ENCODE measurements at places on chromosomes 4 and X.
A peak's percentile ranks its signal among the peaks of the same experiment; 100 is the strongest.

- no peak overlapping the region for H3K4me3 ChIP-seq
- H3K27me3 ChIP-seq, result no peaks in the 10 kb centered on the region
- H3K4me1 ChIP-seq, result no peaks in the 10 kb centered on the region
- no peak overlapping the region for H3K27ac ChIP-seq
- DNase-seq, result peak; percentile 81
Observed at GRCh38 chrX:130260316-130260715, 8.4 kb downstream of the ZNF280C start.

DNA sequence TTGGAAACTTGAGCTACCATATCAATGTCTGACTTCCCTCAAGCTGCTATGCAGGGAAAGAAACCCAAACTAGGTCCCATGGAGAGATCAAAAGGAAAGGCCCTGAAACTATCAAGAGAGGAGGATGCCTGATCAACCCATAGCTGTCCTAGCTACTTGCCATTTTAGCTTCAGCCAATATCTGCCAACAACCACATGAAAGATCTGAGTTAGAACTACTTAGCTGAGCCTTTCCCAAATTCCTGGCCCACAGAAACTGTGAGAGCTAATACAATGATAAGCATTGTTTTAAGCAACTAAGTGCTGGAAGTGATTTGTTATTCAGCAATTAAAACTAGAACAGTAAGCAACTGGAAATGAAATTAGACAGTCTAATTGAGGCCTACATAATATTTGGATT, 6.3 kb upstream of the ARHGEF38 start:
- no peak overlapping the region for H3K27ac ChIP-seq
- no peaks in the 10 kb centered on the region for H3K36me3 ChIP-seq
- H3K4me1 ChIP-seq, result no peaks in the 10 kb centered on the region

DNA sequence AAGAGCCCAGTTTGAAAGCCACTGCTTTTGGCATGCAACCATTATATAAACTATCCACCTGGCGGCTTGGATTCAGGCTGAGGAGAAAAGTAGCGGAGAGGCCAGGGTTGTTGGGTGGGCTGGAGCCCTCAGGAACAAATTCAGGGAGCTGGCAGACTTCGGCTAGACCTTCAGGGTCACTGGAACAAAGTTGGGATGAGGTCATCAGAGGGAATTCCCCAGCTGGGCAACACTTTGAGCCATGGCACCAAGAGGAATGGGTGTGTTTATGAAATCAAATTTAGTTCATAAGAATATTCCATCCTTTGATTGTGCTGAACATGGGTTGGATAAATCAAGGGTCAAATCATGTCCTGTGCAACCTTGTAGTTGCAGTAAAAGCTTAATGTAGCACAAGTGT, 22.0 kb downstream of the MTMR1 start:
- H3K36me3 ChIP-seq, result no peaks in the 10 kb centered on the region
- no peak overlapping the region for H3K4me3 ChIP-seq
- no peak overlapping the region for H3K27ac ChIP-seq
- H3K27me3 ChIP-seq, result no peaks in the 10 kb centered on the region
- no peak for DNase-seq
- no peaks in the 10 kb centered on the region for H3K4me1 ChIP-seq

DNA sequence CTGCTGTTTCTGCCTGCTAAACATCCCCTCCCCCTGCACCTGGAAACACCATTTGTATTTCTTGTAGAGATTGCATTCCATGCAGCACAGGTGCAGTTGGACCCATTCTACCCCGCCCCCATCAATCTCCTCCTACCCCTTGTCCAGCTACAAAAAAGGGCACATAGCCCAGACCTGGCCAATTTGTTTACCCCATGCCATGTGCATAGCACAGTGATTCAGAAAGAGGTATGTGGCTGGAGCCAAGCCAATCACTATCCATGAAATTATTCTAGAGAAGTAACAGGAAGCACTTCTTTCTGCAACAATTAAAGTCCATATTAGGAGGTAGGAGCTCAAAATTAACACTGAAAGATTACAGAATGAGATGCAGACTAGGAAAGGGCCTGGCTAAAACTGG, 20.2 kb upstream of the TMEM184C start:
- no peaks in the 10 kb centered on the region for H3K36me3 ChIP-seq
- no peak overlapping the region for H3K4me3 ChIP-seq
- H3K27me3 ChIP-seq, result no peaks in the 10 kb centered on the region
- peak; percentile 88 for DNase-seq

- no peak overlapping the region for H3K27ac ChIP-seq
- no peak overlapping the region for H3K4me3 ChIP-seq
- DNase-seq, result no peak
- H3K36me3 ChIP-seq, result no peaks in the 10 kb centered on the region
Observed at GRCh38 chrX:70338290-70338689, 48.4 kb downstream of the KIF4A start.

GRCh38 chr4:121898150-121898549, 27.9 kb upstream of the BBS7 start:
- DNase-seq, result no peak
- H3K4me1 ChIP-seq, result no peaks in the 10 kb centered on the region

DNA sequence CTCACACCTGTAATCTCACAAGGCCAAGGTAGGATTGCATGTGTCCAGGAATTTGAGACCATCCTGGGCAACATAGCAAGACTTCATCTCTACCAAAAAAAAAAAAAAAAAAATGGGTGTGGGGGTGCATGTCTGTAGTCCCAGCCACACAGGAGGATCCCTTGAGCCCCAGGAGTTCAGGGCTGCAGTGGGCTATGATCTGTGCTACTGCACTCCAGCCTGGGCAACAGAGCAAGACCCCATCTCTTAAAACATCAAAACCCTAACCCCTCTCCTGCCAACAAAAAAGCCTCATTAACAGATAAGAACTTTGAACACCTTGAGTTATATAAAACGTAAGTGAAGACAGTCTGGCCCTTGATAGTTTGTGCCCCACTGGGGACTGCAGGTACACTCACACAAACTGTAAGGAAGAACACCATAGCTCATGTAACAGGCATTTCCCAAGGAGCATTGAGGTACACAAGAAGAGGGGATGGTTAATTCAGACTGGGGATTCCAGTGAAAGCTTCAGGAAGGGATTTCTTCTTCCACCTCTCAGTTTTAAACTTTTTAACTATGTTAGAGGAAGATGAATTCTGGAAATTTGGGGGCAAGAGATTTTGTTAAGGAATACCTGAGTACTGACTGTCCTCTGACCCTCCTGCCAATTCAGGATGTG, 34.7 kb downstream of the RBPJ start:
- H3K27me3 ChIP-seq, result no peaks in the 10 kb centered on the region
- no peak overlapping the region for H3K27ac ChIP-seq
- no peak overlapping the region for H3K4me3 ChIP-seq
- no peaks in the 10 kb centered on the region for H3K4me1 ChIP-seq
- no peak for DNase-seq

- no peaks in the 10 kb centered on the region for H3K36me3 ChIP-seq
- no peaks in the 10 kb centered on the region for H3K27me3 ChIP-seq
- H3K27ac ChIP-seq, result no peak overlapping the region
- no peak overlapping the region for H3K4me3 ChIP-seq
- DNase-seq, result no peak
Observed at GRCh38 chr4:106414366-106414765, 45.8 kb upstream of the GIMD1 start.

GRCh38 chrX:17405225-17405969, 30.4 kb downstream of the NHS start:
- no peaks in the 10 kb centered on the region for H3K27me3 ChIP-seq
- no peak overlapping the region for H3K27ac ChIP-seq
- H3K4me3 ChIP-seq, result no peak overlapping the region
- H3K4me1 ChIP-seq, result no peaks in the 10 kb centered on the region
- no peaks in the 10 kb centered on the region for H3K36me3 ChIP-seq

DNA sequence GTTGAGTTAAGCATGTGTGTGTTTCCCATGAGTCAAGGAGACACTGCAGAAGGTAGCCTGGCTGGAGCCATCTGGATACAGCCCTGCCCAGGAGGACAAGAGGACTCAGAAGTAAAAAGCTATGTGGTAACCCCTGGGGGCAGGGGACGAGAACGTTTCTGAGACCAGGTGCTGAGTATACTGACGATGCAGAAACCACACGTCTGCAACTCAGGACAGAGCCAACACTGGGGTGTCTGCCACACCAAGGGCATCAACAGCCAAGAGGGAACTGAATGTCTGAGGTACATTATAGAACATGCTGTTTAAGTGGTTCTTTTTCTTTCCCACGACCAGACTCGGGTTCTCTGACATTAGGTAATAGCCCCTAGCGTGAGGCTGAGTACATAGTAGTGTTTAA, 94.1 kb upstream of the GPR34 start:
- no peaks in the 10 kb centered on the region for H3K36me3 ChIP-seq
- no peak overlapping the region for H3K27ac ChIP-seq
- no peaks in the 10 kb centered on the region for H3K4me1 ChIP-seq
- no peaks in the 10 kb centered on the region for H3K27me3 ChIP-seq
- H3K4me3 ChIP-seq, result no peak overlapping the region
- DNase-seq, result no peak

DNA sequence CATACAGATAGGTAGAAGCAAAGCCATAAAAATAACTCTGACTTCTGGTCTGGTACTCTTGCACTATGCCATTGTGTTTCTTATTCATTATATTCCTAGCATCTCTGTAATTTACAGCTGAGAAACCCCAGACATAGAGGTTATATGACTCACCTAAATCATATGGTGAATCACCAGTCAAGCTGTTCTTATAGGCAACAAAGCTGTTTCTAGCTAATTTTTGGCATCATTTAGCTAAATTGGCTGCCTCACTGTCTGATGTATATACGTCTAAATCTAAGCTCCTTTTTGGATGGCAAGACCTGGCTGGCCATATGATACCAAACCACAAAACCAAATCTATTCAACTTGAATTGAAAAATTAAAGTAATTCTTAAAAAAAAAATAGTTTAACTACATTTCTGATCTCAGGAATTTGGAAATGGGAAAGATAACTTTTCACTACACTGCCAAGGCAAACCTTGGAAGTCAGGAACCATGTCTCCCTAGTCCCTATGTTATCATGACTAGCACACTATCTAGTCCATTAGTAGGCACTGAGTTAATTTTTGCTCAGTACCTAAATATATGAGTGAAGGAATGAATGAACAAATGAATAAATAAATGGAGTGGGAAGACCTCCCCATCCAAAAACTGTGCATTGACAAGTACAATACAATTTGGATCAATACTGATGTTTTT, 41.3 kb upstream of the STAG2 start:
- H3K27me3 ChIP-seq, result no peaks in the 10 kb centered on the region
- peak; percentile 92 for DNase-seq
- no peak overlapping the region for H3K27ac ChIP-seq
- H3K4me1 ChIP-seq, result no peaks in the 10 kb centered on the region
- H3K4me3 ChIP-seq, result no peak overlapping the region
- H3K36me3 ChIP-seq, result no peaks in the 10 kb centered on the region

DNA sequence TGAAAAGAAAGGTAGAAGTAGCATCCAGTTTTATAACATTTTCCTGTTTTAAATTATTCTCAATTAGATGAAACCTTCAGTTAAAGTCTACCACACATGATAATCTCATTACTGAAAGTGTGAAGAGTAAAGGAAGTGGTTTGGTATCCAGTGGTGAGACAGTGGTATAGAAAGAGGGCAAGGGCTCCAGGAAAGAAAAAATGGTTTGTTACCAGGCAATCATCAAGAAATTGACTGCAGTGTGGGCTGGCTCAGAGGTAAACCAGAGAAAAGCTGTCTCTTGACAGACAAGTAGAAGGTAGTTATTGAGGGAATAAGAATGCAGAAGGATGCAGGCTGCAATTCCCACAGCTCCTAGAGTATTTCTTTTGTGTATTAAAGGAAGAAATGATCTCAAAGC, 406.2 kb downstream of the TLL1 start:
- no peak for DNase-seq
- H3K4me3 ChIP-seq, result no peak overlapping the region
- H3K27me3 ChIP-seq, result no peaks in the 10 kb centered on the region
- no peak overlapping the region for H3K27ac ChIP-seq
- H3K36me3 ChIP-seq, result no peaks in the 10 kb centered on the region

- H3K4me1 ChIP-seq, result no peaks in the 10 kb centered on the region
- no peaks in the 10 kb centered on the region for H3K36me3 ChIP-seq
- no peak for DNase-seq
Observed at GRCh38 chr4:117831060-117831683, 203.1 kb upstream of the NDST3 start.

DNA sequence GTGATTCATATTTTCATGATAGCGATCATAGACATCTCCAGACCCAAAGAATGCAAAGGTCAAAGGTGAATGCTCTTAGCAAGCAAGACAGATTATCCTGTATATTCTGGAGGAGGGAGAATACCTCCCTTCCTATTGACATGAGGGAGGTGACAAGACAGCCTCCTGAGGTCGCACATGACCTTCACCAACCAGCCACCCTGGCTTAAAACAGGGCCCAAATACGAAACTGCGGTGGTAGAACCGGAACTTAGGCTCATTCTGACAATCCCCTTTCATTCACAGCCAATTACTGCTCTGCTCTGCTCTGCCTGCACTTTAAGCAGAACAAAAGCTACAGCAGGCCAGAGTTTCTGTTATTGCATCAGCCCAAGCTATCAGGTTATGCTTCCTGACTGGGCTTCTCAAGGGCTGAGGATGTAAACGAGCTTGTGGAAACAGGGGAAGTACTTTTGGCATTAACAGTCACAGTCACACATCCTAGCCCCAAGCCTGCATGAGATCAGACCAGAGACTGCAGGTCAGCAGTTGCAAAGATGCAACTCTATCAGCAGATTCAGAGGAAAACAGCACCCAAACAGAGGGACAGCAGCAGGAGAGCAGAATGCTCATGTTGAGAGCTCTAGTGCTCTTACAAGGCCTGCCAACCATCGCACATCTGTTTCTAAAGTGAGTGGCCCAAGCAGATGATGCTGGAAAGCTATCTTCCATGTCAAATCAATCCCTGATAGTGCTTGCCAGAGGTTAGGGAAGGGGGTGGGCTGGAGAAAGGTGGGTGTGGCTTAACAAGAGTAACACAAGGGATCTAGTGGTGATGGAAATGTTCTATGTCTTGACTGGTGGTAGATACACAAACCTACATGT, 51.3 kb upstream of the MAP3K15 start:
- no peaks in the 10 kb centered on the region for H3K36me3 ChIP-seq
- H3K27ac ChIP-seq, result no peak overlapping the region
- H3K4me1 ChIP-seq, result no peaks in the 10 kb centered on the region
- H3K4me3 ChIP-seq, result no peak overlapping the region

GRCh38 chr4:124092541-124092984, 620.0 kb downstream of the ANKRD50 start:
- H3K4me1 ChIP-seq, result no peaks in the 10 kb centered on the region
- H3K27ac ChIP-seq, result no peak overlapping the region
- DNase-seq, result no peak
- no peak overlapping the region for H3K4me3 ChIP-seq
- no peaks in the 10 kb centered on the region for H3K36me3 ChIP-seq
- H3K27me3 ChIP-seq, result no peaks in the 10 kb centered on the region

DNA sequence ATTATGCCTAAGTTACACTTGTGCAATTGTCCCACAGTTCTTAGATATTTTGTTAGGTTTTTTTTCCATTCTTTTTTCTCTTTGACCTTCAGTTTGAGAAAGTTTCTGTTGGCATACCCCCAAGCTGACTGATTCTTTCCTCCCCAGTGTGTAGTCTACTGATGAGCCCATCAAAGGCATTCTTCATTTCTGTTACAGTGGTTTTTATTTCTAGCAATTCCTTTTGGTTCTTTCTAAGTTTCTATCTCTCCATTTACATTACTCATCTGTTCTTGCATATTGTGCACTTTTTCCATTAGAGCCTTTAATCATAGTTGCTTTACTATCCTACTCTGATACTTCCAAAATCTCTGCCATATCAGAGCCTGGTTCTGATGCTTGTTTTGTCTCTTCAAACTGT, 31.9 kb downstream of the CASP6 start:
- DNase-seq, result no peak
- H3K4me3 ChIP-seq, result no peak overlapping the region
- no peak overlapping the region for H3K27ac ChIP-seq
- H3K36me3 ChIP-seq, result no peaks in the 10 kb centered on the region
- H3K27me3 ChIP-seq, result no peaks in the 10 kb centered on the region
- no peaks in the 10 kb centered on the region for H3K4me1 ChIP-seq
